ENCODE measurements at places on chromosomes 16 and 17.
A peak's percentile ranks its signal among the peaks of the same experiment; 100 is the strongest.

DNA sequence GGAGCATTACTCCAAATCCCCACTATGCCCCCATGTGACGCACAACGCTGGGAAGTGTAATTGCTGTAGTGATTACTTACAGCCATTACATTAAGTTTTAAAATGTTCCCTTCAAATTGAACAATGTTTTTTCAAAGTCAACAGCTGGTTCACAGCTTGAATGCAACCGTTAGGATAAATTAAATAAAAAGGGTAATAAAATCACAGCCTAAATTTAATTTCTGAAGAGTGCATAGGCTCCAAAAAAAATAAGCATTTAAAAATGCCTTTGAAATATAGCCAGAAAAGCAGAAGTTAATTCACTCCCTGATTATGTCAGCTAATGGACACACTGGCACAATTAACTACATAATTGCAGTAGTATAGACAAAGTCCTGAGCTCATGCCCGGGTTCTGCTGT lies 50.5 kb upstream of the KDM8 start:
- DNase-seq: no peak

- DNase-seq: no peak
Observed at GRCh38 chr16:69942099-69942491, 9.0 kb upstream of the CLEC18A start.

DNA sequence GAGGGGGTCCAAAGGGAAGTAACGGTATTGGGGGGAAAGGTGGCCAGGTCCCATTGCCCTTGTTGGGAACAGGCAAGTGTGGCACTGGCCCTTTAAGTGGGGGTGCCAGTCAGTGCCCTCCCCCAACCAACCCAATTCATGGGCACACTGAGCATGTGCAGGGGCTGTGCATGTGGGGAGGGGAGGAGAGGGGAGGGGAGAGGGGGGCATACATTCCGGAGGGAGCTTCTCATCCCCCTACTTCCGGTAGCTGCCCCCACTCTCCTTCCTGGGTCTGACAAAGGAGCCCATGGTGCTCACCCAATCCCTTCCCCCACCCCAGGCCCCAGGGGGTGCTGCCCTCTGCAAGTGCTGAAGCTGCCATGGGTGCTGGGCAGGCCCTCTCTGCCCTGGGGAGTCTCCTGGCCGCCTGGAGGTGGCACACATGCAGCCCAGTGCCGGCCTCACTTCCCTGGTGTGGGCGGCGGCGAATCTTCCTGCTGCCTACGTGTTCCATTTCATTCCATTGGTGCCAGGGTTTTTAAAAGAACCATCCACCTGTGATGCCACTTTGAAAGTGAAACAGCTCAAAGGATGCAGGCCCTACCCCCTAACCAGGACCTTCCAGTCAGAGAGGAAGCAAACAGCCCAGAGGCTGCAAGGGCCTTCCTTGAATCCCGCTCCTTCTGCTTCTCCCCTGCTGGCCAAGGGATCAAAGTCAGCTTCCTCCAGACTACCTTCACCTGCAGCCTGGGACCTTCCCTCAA lies 11.0 kb downstream of the HEXIM2 start:
- DNase-seq: peak; percentile 48

DNA sequence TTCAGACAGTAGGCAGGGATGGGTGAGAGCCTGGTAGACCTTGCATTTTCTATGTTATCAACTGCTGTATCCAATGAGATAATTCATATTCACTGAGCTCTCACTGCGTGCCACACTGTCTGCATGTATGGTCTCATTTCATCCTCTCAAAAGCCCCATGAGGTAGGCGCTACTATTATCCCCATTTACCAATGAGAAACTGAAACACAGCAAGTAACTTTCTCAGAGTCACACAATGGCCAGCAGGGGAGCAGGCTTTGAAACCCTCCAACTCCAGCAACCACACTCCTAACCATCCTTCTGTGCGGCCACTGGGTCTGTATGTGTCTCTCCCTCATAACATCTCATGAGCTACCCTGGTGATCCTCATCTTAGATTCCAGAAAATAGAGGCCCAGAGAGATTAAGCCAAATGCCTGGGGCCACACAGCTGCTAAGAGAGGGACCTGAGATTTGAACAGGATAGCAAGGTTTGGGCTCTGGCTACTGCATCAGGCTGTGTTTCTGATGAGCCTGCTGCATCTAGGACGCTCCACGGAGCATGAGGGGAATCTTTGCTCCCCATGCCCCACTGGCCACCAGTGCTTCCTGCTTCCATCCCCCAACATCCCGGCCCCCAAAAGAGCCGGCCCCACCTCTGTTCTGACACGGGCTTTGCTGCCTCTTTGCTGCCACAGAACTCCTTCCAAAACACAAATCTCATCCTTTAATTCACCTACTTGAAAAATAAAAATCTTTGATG lies 3.2 kb downstream of the CCR7 start:
- peak; percentile 62 for DNase-seq

DNA sequence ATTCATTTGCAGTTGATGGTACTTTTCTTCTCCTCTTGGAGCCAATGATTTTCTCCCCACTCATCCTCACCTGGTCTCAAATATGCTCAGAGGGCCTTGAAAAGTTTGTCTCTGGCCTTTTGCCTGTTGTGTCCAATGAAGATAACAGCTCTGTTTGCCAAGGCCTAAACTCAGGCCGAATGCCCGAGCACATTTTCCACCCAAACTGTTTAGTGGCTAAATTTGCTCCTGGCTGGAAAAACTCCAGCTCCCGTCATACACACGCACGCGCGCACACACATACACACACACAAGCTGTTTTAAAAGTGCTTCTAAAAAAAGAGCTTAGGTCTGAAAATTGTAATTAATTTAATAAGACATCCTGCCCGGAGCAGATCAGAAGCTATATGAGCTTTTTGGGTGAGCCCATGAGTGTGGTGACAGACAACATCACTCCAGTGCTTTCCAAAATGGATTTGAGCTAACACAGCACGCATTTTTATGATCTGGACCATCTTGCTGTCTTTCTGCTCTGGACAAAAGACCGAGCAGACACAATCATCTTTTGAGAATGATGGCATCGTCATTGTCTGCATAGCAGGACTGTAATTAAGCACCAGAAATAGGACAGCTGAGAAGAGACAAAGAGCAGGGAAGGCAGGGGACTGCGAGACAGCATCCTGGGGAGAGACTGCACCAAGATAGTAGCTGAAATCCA lies 48.9 kb downstream of the IRX6 start:
- DNase-seq: no peak

DNA sequence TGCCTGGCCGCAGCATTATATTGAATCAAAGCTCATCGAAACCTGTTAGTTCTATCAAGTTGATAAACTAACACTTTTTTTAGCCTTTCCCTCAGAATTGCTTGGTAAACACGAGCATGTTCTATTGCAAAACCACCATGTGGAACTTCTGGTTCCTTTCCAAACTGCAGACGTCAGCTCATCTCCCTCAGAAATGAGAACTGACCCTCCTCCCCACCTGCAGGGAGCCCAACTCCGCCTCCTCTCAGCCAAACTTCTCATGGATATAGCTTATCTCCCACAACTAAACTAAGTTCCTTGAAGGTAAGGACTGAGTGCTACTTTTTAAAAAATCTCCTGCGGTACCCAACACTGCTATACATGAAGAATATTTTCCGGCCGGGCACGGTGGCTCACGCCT lies 6.7 kb downstream of the SHMT1 start:
- DNase-seq: no peak

DNA sequence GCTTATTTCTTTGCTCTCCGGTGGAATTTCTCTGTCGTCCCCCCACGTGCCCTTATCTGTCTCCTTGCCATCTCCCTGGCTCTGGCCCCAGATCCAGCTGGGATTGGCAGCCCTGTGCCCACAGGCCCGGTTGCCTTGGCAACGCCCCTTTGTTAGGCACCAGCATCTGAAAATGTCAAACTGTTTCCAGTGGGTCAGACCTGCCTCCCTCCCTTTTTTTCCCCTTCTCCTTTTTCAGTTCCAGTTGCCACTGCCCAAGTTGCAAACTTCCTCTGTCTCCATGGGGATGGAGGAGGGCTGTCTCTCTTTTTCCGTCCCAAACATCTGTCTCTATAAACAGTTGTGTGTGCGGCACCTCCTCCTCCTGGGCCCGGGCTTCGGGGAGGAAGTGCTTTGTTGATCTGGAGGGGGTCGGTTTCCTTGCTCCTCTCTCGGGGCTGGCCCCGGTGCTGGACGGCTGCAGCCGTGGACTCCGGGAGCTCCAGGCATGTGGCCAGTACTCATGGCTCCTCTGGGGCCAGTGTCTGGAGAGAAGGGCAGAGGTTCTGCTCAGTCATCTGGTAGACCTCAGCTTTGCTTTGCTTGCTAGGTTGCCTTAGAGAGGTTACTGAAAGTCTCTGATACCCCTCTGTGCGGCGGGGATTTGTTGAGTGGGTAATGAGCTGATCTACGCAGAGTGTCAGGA lies 35.3 kb downstream of the SOCS3 start:
- DNase-seq: no peak

GRCh38 chr17:61058066-61058465 lies 341.6 kb upstream of the TBX2 start:
- no peak for DNase-seq

- no peak for DNase-seq
Observed at GRCh38 chr16:68434624-68435210, 13.6 kb downstream of the SMPD3 start.

Measured in activated T-cell treated with anti-CD3 and anti-CD28 coated beads for 48 hours (primary cell).